ENCODE measurements at places on chromosomes 16 and 17.

GRCh38 chr16:50908468-50908867 lies 166.6 kb downstream of the CYLD start:
- DNase-seq = no peak

- DNase-seq = no peak
These were observed 2.7 kb downstream of the CYBC1 start for GRCh38 chr17:82447876-82448275.

GRCh38 chr16:81521141-81521626 lies 76.6 kb downstream of the CMIP start:
- peak; percentile 1 for DNase-seq

GRCh38 chr16:63187638-63188037 lies 1151.4 kb upstream of the CDH8 start:
- DNase-seq = no peak

DNA sequence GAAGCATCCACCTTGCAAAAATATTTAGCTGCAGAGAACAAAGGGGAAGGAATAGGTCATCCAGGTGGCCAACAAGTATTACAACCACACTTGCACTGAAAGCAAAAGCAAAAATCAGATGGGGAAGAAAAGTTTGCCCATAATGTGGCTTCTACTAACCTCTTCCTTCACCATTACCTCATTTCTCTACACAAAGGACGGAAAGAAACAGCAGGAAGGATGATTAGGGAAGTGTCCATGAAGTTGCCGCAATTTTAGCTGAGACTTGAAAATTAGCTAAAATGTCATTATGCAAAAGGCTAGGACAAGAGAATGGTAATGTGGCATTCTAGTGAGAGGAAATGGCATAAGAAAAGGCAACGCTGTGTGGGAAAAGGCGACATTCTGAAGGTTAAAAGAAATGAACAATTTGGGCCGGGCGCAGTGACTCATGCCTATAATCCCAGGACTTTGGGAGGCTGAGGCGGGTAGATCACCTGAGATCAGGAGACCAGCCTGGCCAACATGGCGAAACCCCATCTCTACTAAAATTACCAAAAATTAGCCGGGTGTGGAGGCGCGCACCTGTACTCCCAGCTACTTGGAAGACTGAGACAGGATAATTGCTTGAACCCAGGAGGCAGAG lies 13.7 kb downstream of the KANSL1 start:
- DNase-seq = no peak

DNA sequence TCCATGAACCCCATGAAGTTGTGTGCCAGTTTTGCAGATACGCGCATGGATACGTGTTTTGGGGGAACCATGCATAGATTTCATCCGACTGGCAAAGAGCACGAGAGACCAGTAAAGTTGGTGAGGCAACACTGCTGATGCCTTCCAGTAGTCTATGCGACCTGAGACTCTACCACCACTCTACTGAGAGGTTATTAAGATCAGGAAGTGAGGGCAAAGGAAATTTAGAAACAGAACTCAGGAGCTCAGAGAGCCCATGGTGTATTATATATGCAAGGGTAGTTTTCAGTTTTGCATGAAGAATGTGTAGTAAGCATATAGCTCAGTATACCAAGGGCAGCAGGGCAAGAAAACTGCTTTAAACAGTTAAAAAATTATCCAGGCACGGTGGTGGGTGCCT lies 4.2 kb downstream of the SLX4 start:
- no peak for DNase-seq

GRCh38 chr17:31674717-31675349 lies 184.2 kb downstream of the COPRS start:
- no peak for DNase-seq

GRCh38 chr17:49596613-49597244 lies 21.1 kb downstream of the NXPH3 start:
- no peak for DNase-seq

- DNase-seq = no peak
These were observed 16.7 kb upstream of the TUBG2 start for GRCh38 chr17:42642336-42642735.

- DNase-seq = no peak
These were observed 24.3 kb upstream of the C1QL1 start for GRCh38 chr17:44992242-44992939.

DNA sequence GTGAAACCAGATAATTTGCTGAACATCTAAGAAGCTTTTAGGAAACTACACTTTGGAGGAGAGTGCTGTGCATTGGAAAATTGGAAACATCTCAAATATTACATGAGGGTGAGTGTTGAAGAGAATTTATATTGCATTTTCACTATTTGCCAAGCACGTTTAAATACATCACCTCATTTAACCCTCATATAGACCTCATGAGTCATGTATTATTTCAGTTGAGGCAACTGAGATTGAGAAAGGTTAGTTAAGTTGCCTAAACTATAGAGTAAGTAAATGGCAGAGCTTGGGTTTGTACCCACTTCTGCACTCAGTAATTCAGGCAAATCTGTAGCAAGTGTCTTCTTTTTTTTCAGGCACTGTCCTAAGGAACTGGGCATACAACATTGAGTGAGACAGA lies 3.7 kb upstream of the NLK start:
- DNase-seq = no peak

DNA sequence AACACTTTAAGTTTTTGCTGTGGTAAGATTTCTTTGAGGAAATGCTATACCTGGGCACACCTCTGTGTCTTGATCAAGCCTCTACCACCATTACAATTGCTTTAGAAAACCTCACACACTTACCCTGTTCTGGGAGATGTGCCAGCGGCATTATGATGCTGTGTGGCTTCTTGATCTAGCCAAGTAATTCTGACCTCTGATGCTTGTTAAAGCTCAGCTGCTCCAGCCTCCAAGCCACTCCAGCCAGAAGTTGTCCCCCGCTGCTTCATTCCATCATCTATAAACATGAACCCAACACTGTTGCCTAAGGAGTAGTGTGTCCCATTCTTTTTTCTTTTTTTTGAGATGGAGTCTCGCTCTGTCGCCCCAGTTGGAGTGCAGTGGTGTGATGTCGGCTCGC lies 60.1 kb downstream of the CYLD start:
- no peak for DNase-seq

DNA sequence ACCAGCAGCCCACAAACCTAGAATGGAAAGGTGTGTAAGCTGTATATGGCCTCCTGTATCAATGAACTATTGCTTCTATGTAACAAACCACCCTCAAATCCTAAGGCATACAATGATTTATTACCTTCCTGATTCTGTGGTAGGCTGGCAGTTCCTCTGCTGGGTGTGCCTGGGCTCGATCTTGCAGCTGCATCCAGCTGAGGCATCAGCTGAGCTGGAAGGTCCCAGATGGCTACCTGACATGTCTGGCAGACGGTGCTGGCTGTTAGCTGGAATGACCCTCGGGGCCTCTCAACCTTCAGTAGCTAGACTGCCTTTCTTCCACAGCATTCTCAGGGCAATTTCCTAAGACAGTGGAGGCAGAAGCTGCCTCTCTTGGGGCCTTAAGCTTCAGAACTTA lies 152.7 kb downstream of the RAB11FIP4 start:
- DNase-seq = no peak

DNA sequence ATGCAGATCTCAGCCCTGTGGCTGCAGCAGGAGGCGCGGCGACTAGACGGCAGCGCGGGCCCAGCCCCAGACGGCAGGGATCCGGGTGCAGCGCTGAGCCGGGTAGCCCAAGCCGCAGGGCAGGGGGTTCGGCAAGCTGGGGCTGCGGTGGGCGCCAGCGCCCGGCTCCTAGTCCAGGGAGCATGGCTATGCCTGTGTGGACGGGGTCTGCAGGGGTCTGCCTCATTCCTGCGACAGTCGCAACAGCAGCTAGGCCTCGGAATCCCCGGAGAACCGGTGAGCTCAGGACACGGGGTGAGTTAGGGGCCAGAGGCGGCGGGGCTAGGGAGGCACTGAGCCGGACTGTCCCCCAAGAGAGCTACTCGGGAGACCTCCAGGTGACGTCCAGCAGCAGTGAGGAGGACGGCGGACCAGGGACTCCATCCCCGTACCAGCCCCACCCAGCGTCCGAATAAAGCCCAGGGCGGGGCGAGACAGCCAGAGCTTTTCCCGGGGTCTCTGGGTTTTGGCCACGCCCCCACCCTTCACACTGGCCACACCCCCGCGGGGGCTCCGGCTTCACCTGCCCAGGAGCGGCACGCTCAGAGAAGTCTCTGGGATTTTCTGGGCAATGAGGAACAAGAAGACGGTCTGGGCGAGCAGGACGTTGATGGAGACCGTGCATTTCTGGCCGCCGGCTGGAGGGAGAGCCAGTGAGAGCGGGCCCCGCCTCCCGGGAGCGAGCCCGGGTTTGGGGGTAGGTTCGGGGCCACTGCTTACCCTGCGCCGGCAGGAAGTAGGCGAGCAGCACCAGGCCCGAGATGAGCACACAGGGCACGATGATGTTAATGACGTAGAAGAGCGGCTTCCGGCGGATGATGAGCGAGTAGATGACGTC lies 1.1 kb downstream of the C17orf107 start:
- no peak for DNase-seq

GRCh38 chr16:85627526-85628264 lies 14.6 kb downstream of the GSE1 start:
- DNase-seq = no peak

DNA sequence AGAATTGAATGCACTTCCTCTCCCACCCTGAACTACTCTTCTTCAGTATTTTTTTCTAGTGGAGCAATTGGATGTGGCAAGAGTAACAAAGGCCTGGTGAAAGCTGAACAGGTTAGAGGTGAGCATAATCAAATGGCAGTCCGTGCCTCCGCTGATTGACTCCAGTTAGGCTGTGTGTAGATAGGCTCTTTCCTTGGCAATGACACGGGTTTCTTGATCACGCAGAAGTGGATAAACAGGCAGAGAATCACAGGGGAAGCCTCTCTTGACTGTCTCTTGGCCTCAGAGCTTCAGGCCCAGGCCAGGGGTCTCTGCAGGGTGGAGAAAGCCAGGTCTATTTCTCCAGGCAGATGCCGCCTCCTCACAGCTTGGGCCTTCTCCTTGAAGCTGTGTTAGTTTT lies 4.2 kb downstream of the CD300LB start:
- no peak for DNase-seq

DNA sequence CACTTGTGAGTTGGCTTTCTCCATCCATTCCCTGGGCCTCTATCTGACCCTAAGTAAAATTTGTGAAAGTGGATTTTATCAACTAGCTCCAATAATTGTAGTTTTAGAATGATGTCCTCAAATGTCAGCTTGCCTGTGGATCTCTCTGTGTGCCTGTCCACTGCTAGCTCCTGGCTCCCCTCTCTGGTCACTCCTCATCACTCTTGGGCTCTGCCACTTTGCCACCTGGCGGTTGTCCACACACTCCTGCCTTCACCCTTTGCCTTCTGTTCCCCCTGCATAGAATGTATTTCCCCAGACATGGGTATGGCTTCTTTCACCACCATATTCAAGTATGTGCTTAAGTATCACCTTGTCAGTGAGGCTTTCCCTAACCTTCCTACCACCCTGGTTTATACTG lies 19.8 kb downstream of the ANKFN1 start:
- no peak for DNase-seq

DNA sequence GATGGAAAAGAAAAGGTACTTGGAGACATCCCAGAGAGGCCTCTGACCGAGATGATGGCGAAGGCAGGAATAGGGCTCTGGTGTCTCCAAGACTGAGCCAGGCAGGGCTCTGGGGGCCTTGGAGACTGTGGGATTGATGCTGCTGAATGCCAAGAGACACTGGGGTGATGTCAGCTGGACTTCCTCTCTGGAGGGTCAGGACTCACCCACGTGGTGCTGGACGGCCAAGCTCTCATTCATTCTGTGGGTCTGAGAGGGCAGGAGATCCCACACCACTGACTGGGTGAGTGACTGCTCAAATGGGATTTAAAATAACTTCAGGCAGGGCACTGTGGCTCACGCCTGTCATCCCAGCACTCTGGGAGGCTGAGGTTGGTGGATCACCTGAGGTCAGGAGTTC lies 64.8 kb downstream of the NT5M start:
- no peak for DNase-seq

DNA sequence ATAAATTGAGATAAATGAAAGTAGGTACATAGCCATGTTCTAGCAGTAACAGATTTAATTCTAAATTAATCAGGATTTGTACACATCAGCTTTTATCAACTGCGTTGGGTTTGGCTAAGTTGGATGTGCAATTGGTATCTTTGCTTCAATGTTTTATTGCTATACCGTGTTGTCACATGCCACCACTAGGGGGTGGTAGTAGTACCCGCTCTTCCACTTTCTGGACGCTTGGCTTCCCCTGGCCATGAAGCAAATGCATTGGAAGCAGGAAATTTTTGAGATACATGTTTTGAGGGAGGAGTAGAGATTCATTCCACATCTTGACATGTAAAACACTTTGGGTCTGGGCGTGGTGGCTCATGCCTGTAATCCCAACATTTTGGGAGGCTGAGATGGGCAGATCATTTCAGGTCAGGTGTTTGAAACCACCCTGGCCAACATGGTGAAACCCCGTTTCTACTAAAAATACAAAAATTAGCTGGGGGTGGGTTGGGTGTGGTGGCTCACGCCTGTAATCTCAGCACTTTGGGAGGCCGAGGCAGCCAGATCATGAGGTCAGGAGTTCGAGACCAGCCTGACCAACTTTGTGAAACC lies 58.6 kb downstream of the EMP2 start:
- peak; percentile 19 for DNase-seq

DNA sequence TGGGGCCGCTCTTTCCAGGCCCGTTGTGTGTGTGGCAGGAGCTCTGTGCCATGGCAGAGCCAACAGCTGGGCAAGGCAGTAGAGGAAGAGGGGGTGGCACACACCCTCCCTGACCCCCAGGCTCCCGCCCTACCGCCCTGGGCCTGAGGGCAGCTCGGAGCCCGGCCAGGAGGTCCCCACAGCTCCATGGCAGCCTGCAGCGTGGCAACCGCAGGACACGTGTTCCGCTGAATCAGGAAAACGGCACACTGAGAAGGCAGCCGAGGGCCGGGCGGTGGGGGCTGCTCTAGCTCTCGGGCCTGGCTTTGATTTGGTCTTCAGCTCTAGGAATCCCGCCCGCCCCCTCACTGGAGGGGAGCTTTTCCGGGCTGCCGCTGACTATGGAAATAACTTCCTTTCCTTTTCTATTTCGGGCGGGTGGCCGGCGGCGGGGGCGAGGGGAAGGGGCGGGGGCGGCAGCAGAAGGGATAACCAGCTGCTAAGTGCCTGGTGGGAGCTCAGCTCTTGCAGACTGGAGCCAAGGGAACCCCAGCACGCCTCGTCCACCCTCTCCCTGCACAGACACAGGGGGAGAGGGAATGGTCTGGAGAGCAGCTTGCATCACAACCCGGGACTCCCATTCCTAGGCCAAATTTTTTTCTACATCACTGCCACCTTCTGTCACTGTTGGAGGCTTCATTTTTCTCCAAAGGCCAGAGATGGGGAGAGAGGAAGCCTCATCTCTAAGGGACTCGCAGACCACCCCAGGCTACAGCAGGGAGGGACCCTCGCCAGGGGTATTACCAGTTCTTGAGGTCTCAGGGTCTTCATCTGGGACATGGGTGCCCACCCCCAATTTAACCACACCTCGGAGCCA lies 24.8 kb upstream of the MRPS23 start:
- no peak for DNase-seq

Measured in stimulated activated CD4-positive, alpha-beta T cell treated with anti-CD3 and anti-CD28 coated beads, Interleukin-1b, Interleukin-23, amount 100 ng/mL, for 1 hour (primary cell).